ENCODE measurements at places on chromosomes 16 and 17.

DNA sequence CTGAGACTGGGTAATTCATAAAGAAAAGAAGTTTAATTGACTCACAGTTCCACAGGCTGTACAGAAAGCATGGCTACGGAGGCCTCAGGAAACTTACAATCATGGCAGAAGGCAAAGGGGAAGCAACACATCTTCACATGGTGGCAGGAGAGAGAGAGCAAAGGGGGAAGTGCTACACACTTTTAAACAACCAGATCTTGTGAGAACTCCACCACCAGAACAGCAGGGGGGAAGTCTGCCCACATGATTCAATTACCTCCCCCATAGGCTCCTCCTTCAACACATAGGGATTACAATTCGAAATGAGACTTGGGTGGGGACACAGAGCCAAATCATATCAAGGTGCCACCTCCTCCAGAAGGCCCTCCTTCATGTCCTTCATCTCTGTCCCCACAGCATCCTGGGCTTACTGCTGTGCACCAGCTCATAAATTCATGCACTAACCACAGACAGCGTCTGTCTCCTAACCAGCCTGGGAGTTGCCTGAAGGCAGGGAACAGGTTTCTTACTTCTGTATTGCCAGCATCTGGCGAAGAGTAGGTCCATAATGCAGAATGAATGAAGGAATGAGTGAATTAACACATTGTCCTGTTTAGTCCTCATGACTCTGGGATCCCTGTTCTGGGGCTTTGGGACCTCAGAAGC, 74.4 kb downstream of the WSB1 start:
- no peak for DNase-seq

- no peak for DNase-seq
Observed at GRCh38 chr16:59878999-59879398, 1144.9 kb upstream of the GOT2 start.

GRCh38 chr17:75471207-75471606, 14.8 kb downstream of the TMEM94 start:
- DNase-seq = no peak

- no peak for DNase-seq
Observed at GRCh38 chr17:35568561-35568960, 7.9 kb upstream of the SLFN14 start.

GRCh38 chr17:57186226-57187019, 69.9 kb upstream of the MSI2 start:
- DNase-seq = no peak

GRCh38 chr17:31497994-31498826, 106.7 kb downstream of the RAB11FIP4 start:
- DNase-seq = no peak

DNA sequence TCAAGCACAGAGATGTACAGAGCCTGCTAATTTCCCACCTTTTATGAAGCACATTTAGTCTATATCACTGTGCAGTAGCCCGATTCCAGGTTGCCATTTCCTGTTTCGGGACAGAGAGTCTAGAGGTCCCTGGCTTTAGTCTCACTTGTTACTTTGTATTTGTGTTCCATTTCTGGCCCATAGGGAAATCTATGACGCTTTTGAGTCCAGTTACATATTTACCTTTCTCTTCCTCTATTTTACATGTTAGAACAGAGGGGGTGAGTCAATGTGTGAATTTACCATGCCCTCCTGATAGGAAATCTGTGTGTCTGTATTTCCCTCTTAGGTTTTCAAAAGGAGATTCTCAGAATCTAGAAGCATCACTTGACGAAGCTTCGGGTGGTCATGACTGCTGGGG, 227.1 kb upstream of the ZFHX3 start:
- DNase-seq = no peak

GRCh38 chr17:51351890-51352289, 91.5 kb downstream of the UTP18 start:
- DNase-seq = no peak

GRCh38 chr16:85445064-85445778, 167.9 kb upstream of the GSE1 start:
- no peak for DNase-seq

DNA sequence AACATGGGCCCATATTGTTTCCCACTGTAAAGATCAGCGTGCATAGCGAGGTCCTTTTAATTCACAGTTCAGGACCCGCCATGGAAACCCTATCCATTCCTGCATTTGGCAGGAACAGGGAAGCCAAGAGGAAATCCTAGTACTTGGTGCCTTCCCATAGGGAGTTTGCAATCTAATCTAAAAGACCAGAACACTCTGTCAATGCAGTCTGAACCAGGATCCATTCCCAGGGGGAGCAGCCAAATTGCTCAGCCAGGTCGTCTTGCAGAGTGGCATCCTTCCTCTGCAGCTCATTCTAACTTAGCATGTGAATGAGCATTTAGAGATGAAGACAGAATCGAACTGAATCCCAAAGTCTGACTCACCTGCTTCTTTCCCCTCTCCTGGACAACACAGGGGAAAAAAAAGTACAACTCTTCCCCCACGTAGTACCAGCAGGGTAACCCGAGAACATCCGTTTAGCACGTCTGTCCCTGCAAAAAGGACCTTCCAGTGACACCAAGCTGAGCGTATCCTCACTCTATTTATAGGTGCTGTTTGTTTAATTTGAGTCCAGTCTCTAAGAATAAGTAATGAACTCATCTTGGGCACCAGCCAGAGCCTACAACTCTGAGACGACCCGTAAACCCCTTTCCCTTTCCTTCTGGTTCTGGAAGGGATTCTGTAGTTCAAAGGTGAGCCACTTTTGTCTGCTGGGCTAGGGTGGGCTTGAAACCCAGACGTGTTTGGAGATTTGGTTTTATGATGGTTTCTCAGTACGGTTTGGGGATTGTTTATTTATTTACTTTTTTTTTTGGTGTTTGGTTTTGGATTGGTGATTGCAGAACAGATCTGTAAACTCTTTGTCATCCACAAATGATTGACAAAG, 74.5 kb downstream of the ERCC4 start:
- DNase-seq = no peak

DNA sequence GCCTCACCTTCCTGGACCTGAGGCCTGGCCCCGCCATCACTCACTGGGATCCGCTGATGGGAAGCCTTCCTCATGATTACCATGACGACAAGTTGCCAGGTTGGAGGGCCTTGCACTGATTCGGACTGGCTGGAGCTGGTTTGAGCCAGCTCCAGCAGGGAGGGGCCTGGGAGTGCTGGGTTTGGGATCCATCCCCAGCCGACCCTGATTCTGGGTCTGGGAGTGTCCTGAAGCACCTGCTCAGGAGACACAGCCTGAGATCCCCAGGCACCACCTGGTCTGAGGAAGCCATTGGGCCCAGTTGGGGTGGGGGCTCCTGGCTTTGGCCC, 5.9 kb upstream of the BAIAP3 start:
- DNase-seq = no peak

DNA sequence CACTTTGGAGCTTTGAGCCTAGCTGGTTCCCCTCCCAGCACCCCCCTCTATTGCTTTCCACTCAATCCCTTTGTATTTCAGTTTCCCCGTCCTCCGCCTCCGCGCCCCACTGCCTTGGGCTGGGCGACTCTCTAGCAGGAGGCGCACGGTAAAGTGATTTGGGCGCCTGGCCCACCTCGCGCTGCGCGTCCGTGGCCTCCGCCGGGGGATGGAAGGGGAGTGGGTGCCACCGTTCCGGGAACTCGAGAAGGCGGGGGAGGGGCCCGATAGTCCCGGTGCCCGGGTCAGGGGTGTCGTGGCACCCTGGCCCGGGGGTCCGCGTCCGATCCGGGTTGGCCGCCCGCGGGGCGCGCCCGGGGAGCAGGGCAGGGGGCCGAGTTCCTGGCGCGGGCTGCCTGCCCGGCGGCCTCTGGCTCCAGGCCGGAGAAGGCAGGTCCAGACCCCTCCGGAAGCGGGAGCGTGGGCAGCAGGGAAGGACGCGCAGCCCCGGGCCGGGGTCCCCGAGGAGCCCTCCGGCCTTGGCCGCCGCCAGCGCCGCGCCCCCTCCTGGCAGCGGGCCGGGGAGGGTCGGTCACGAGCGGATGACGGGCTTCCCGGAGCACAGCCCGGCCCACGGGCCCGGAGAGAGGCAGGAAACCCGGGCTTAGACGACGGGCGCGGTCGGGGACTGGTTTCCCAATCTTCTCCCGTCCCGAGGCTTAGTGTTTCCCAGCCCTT, 15.8 kb downstream of the MEOX1 start:
- DNase-seq = no peak

- peak; percentile 54 for DNase-seq
Observed at GRCh38 chr17:65228734-65229620, 91.8 kb downstream of the RGS9 start.

DNA sequence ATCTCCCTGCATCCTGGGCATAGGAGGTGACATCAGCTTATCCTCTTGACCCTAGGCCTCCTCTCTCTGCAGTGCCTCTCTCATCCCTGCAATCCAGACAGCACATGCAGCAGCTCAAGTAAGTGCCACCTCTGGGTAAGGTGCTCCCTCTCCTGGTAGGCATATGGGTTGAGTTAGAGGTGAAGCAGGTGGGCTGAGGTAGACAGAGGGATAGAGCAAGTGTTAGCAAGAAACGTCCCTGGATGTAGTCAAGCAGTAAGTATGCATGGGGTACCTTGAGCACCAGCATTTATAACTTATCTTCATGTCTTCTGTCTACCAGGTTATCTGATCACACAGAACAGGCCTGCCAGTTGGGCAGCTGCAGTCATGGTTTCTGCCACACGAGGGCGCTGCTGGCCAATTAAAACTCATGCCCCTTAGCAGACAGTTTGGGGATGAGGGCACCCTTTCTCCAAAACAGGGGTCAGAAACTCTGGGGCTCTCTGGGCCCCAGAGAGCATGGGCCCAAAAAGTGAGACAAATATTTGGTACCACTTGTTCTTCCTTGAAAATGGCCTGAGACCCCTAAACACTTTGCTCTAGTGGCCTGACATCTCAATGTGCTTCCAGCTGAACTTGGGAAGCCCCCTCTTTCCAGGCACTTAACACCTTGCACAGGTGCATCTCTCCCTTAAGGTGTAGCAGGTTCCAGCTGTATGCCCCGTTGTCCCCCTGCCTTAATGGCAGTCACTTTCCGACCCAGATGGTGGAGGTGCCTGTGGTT, 59.8 kb downstream of the NEUROD2 start:
- DNase-seq = peak; percentile 21

DNA sequence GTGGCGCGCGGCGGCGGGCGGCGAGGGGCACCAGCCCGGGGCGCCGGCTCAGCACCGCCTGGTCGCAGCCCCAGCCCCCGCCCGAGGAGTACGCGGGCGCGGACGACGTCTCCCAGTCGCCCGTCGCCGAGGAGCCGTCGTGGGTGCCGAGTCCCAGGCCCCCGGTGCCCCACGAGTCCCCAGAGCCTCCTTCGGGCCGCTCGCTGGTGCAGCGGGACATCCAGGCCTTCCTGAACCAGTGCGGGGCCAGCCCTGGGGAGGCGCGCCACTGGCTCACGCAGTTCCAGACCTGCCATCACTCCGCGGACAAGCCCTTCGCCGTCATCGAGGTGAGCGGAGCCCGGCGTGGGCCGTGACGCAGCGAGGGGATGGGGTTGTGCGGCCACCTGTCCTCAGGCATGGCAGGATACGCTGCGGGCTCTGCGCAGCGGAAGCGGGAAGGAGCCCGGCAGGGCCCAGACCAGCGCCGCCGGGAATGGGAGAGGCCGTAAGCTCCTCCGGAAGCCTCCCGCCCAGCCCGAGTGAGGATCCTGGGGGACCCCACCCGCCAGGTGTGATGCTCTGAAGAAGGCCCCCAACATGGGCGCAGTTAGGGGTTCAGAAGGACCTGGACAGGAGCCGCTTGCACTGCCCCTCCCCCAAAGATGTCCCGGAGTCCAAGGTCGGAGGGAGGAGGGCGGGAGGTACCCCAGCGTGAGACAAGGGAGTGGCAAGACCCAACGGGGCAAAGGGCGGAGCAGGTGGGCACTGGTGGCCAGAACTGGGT, 522 bp downstream of the NAGS start:
- no peak for DNase-seq

DNA sequence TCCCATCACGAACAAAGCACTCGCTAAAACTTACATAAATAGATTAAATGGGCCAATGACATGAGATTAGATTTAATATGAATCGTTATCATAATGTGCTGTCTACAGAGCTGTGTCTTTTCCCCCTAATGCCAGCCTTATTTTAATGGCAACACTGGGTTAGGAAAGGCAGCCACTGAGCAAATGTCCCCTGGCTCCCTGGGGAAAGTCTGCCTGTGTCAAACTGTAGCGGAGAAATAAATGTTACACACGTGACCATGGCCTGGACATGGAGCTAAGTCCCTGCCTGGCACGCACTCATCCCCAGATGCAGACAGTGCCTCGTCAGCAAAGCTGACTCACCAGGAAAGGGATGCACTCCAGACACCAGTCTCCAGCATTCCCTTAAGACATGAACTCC, 61.3 kb upstream of the SDK2 start:
- no peak for DNase-seq

DNA sequence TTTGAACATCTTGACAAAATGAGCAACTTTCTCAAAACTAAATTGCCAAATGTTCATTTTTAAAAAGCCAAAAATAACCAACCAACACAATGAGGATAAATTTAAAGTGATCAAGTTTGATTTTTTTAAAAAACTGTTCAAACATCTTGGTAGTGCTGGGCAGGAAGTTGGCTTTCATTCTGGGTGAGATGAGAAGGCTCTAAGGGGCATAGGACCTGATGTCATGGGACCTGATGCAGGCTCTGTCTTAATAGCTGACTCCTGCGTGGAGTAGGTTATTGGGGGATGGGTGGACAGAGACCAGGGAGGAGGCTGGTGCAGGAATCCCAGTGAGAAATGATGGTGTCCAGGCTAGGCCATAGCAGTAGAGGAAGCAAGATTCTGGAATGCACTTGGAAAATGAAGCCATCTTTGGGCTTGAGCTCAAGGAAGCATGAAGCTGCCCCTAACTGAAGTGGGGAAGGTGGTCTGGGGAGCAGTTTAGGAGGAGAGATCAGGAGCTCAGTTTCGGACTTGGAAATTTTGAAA, 20.4 kb downstream of the NLRC5 start:
- no peak for DNase-seq

DNA sequence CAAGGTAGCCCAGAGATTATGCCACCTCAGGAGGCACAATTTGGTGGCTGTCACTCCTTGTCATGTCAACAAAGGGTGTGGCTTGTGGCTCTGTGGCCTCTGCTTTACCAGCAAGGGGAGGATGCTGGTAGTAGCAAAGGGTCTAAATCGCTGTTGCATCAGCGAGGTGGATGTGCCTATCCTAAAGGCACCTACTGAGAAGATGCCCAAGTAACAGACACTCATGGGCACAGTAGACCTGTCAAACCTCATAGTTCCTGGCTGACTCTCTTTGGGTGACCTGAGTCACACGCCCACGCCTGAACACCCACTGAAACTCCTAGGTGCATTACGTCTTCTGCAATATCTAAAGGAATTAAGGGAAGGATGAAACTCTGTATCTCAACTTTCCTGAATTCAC, 139.5 kb downstream of the PRKCB start:
- no peak for DNase-seq

Data from GM12864 (cell line).